Hematopoietic multipotent progenitor cell (in vitro differentiated cells): ENCODE measurements at places on chromosomes 2 and 18.

DNA sequence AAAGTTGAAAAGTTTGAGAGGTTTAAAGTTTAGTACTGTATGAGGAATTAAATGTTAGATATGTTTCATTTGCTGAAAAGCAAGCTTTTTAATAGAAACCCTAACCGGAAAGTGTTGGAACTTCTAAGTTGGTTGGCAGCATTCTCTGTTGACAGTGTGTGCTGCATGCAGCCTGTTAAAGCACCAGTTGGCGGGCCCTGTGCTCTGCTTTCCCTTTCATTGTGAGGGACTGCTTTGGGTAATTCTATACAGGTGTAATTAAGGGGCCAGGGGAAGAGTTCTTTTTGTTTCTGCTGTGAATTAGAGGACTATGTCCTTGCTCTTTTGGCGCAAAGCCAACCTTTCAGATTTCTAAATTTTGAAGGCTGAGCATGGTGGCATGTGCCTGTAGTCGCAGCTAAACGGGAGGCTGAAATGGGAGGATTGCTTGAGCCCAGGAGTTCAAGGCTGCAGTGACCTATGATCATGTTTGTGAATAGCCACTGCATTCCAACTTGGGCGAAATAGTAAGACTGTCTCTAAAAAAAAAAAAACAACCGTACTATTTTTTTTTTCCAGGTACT lies 20.1 kb downstream of the PLEKHB2 start:
- DNase-seq: no peak

- no peak for DNase-seq
These were observed 88.9 kb downstream of the TMEM185B start for GRCh38 chr2:120134263-120134662.

GRCh38 chr18:32278177-32278799 lies 88.4 kb downstream of the MEP1B start:
- no peak for DNase-seq

DNA sequence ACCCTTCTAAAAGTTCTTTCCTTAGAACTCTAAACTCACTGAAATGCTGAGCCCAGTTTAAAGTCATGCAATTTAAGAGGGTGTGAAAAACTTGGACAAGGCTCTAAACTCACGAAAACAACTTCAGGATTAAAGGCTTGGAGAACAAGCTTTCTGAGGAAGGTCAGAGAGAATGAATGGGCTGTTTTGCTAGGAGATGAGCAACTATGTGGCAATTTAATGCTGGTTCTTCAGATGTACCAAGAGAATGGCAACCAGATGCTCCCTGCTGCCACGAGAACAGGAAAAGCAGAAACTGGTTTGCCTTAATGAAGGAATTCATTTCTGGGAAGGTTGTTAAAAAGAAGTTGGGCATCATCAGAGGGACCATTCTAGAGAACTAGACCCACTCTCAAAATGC lies 77.8 kb upstream of the PMAIP1 start:
- no peak for DNase-seq

GRCh38 chr2:44135296-44135695 lies 33.4 kb upstream of the PPM1B start:
- no peak for DNase-seq

DNA sequence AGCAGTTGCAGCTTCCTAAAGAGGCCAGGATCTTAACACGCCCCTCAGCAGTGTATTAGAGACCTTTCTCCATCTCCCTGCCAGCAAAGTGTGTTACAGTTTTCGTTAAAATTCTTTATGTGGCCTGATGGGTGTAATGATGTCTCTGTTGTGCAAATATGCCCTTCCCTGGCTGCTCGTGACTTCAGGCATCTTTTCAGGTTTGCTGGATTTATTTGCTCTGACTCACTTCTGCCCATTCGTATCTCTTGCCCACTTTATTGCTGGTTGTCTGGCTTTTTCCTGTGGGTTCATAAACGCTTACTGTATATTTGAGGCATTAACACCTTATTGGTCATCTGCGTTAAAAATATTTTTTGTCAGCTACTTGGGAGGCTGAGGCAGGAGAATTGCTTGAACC lies 134.5 kb downstream of the ASB1 start:
- no peak for DNase-seq

- DNase-seq: no peak
These were observed 358.6 kb downstream of the METTL4 start for GRCh38 chr18:2212598-2213205.

DNA sequence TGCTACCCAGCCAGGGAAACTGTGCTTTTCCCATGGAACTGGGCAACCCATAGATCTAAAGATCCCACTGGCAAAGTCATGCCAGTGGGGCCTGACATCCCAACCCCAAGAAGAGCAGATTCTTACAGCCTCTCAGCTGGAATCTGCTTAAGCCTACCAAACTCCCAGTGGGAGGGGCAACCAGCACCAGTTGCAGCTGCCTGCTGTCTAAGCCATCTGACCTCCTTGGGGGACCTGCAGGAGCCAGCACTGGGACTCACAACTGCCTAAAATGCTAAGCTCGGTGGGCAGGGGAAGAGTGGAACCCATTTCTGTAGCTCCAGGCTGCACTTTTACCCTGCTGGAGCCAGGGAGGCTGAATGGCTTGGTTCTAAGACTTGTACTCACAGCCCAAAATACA lies 770.7 kb upstream of the SLC8A1 start:
- DNase-seq: no peak

DNA sequence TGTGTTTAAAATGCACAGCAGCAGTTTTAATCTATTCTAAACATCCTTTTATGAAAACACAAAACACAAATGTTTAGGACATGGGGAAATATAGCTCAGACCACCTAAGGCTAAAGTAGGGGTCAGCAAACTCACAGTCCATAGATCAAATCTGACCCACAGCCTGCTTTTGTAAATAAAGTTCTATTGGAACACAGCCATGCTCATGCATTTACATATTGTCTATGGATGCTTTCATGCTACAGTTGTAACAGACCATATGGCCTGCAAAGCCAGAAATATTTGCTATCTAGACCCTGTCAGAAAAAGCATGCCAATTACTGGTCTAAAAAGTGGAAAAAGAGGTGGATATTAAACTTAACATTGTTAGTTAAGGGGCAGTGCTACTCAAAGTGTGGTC lies 1105.4 kb upstream of the KLHL29 start:
- no peak for DNase-seq

DNA sequence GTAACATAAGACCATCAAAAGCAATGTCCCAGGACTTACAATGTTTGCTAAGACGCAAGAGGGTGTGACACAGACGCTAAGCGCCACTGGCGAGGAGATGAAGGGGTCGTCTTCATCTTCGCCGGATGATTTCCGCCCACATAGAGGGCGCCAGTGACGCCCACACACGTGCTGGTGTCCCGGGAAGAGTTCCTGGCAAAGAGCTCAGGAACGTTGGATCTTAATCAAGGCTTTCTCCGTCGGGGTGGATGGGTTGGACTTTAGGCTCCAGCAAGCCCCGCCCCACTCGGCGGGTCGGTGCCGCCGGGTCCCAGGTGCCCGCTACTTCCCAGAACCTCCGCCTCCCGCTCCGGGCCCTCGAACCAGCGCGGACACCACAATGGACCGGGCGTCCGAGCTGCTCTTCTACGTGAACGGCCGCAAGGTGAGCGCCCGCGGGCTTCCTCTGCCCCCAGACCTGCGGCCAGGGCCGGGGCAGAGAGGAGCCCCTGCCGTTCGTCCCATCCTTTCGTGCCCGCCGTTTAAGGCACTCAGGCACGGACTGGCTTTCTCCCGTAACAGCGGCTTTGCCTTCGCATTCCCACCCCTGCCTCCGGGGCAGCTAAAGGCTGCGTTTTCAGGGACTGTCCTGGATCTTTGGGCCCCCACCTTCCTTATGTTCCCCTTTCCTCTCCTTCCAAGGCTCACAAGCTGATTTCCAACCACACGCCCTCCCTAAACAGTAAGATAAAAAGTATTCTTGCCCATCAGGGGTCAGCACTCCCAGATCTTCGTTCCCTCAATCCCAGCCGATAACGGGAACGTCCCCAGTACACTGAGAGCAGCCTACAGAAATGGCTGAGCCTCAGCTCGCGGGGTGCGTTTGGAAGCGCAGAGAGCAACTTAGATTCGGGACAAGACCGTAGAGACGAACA lies at the start of gene AOX1:
AOX1 (plus strand) TSS at position 285 of the 914 bp plus-strand sequence; CDS start at position 380, 95 bp downstream.
- DNase-seq: peak; percentile 4

GRCh38 chr18:78875016-78875777 lies 104.4 kb upstream of the SALL3 start:
- no peak for DNase-seq

- DNase-seq: no peak
These were observed 126.1 kb downstream of the THNSL2 start for GRCh38 chr2:88296247-88296646.

- no peak for DNase-seq
These were observed 331.7 kb downstream of the GBX2 start for GRCh38 chr2:235836491-235836911.

DNA sequence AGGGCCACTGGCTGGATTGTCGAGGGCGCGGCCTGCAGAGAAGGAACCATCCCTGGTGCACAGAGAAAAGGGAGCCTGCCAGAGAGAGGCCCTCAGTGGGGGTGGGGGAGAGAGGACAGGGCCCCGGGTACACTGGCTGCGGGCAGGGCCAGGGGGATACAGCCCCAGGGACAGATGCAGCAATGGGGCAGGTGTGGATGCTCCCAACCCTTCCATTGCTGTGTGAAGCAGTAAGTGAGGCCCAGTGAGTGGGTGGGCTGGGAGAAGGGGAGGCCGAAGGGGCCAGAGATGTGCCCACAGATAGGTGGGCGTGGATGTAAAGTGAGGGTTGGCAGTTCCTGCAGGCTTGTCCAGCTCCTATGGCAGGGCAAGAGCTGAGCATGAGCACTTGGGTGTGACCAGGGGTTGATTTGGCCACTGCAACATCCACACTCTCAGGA lies 7.4 kb downstream of the AGXT start:
- DNase-seq: no peak

- no peak for DNase-seq
These were observed 105.6 kb downstream of the TNS1 start for GRCh38 chr2:217897091-217897715.

DNA sequence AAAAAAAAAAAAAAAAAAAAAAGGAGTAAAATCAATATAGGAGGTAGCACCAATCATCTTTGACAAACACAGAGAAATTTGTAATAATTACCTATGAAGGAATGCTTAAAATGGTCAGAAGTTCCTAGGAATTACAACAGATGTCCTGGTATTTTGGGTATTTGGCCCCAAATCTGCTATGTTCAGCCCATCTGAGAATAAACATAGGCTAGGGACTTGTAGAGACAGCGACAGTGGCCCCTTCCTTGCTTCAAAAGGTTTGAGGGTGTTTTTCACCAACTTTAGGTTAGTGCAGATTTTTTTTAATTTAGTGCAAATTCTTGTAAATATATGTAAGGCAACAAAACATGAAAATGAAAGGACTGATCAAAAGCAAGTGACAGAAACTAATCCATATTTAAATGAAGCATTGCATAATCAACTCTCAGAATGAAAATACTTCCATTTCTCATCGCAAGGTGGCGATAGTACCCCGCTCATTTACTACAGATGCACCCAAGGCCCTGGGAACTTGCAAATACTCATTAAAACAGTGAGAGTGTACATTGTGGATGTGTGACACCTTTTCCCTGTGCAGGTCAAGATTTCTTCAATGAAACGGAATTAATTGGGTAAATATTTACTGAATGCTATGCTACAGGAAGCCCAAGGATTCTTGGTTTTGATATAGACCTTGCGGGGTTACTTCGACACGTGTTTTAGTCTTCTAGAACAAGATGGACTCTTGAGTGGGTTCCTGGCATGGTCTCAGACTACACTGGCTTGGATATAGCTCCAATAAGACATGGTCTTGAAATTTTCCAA lies 44.6 kb downstream of the FAM124B start:
- peak; percentile 49 for DNase-seq

DNA sequence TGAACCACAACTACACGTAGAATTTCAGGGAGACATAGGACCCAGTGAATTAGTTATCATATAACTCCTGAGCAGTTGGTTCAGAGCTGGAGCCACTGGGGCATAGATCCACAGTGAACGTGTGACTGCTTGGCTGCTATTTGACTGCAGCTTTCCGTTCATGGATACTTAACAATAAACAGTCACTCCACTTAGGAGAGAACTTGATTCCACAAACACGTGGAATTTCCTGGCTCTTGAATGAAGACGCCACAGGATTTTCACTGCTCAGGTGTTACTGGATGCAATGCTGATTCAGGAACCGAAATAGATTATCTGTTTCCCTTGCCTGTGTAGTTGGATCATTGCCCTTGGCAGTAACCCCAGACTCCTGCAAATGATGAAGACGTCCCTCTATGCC lies 679.1 kb upstream of the ZEB2 start:
- no peak for DNase-seq

DNA sequence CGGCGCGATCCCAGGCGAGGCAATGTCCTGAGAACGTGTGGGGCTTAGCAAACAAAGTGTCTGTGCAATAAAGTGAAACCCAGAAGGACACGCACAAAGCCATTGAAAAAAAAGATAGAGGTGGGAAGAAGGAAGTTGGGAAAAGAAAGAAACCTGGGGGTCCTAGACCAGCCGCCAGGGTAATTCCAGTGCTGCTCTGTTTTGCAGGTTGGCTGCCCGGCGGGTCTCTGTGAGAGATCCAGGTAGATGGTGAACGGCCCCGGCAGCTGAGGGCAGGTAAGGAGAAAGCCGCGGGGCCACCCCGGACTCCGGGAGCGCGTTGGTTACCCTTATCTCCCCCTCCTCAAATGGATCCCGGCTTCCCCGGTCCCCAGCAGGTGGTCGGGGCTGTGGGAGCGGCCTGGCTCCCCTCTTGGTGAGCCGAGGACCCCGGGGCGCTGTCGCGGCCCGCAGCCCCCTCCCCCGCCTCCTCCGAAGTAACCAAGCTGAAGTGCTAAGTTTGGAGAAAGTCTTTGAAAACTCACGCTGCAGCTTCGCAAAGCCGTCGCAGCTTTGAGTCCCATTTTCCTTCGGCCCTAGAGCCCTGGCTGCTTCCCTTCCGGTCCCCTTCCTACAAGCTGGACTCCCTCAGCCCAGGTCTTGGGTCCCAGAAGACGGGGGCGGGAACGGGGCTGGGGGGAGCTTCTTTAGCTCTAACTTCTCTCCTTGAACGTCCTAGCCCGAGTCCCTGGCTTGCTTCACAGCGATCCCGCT lies 588 bp downstream of the OTX1 start:
- no peak for DNase-seq

- DNase-seq: no peak
These were observed 258.3 kb downstream of the CYRIA start for GRCh38 chr2:16407358-16407757.

- DNase-seq: no peak
These were observed 62.2 kb downstream of the GALNT14 start for GRCh38 chr2:31075941-31076590.

- DNase-seq: peak; percentile 53
These were observed 5.7 kb upstream of the TET3 start for GRCh38 chr2:73979021-73979420.

GRCh38 chr2:112047537-112048235 lies 7.4 kb upstream of the TMEM87B start:
- DNase-seq: no peak

DNA sequence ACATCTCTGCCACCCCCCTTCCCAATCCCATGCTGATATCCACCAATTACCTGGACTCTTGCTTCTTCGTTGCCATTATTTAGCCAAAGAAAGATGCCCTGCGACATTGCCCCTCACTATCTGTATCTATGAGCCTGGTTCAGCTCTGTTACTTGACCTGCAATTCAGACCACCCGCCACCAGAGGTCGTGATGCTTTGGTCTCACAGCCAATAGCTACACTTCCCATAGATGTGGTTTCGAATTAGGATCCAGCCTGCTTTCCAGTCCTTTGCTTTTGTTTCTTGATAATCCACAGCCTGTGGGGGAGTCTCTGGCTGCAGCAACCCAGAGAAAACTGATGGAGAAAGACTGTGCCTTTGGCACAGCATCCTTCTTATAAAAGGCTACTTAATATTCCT lies 239.4 kb downstream of the KLHL29 start:
- no peak for DNase-seq

GRCh38 chr2:240465268-240465764 lies 29.9 kb downstream of the GPC1 start:
- DNase-seq: no peak
